BJ (cell line): ENCODE measurements at places on chromosomes 12 and 14.

- no peak for DNase-seq
These were observed 2.7 kb downstream of the TTC6 start for GRCh38 chr14:37597914-37598746.

DNA sequence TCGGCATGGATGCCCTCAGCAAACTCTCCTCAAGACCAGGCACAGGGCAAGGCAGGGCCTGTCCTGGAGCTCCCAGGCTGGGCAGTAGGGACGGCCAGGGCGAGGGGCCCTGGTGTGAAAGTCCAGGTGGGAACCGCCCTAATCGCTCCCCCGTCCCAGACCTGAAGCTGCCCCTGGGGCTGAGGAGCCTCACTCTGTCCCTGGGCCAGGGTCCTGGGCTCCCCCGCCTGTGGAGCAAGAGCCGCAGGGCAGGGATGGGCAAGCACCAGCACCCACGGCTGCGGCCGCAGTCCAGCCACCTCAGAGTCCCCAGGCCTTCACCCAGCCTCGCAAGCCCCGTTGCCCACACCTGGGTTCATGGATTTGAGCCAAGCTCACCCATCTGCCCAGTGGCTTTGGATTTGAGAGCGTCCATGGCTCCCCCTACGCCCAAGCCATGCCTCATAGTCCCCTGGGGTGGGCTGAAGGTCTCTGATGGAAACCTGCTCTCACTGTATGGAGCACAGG is 102.4 kb upstream of the C14orf180 start:
- no peak for DNase-seq

DNA sequence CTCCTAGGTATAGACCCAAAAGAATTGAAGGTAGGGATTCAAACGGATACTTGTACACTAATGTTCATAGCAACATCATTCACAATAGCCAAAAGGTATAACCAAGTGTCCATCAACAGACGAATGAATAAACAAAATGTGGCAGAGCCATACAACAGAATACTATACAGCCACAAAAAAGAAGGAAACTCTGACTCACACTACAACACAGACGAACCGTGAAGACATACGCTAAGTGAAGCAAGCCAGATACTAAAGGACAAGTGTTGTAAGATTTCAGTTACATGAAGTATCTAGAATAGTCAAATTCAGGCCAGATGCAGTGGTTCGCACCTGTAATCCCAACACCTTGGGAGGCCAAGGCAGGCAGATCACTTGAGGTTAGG is 19.1 kb downstream of the CAMKK2 start:
- no peak for DNase-seq

DNA sequence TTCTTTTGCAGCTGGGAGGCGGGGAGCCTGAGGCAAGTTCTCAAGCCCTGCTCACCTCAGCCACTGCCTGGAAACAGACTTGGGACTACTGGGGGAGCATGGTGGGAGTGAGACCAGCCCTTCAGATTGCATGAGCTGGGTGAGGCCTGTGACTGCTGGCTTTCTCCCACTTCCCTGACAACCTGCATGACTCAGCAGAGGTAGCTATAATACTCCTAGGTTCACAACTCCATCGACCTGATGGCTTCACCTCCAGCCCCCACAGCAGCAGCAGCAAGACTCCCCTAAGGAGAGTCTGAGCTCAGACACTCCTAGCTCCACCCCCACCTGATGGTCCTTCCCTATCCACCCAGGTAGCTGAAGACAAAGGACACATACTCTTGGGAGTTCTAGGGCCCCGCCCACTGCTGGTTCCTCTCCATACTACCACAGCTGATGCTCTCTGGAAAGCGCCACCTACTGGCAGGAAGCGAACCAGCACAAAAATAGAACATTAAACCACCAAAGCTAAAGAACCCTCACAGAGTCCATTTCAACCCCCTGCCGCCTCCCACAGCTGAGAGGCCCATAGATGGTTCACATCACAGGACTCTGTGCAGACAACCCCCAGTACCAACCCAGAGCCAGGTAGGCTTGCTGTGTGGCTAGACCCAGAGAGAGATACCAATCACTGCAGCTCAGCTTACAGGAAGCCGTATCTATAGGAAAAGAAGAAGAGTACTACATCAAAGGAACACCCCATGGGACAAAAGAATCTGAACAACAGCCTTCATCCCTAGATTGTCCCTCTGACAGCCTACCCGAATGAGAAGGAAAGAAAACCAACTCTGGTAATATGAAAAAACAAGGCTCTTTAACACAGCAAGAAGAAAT is 68.7 kb downstream of the RPAP3 start:
- DNase-seq = no peak

- DNase-seq = no peak
These were observed 45.2 kb upstream of the C14orf132 start for GRCh38 chr14:95993768-95994592.

DNA sequence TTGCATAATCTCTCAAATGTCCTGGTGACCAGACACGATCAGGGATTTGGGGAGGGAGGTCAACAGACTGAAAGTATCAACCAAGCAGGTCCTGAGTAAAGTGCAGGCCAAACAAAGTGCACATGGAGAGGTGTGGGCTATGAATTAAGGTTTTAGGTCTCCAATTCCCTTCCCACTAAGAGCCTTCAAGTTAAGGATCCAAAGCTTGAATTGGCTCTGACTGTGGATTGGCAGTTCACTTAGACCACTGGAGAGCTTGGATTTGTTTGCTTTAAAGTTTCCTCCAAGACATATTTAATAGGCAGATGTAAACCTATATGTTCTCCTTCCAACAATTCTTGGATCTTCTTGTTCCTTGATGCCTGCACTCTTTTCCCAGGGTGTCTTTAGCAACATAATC is 129.6 kb upstream of the IGF1 start:
- DNase-seq = no peak
